ENCODE measurements at places on chromosomes 11 and 22.

- DNase-seq: no peak
Measured at GRCh38 chr11:43934601-43935423, 7.6 kb upstream of the C11orf96 start.

DNA sequence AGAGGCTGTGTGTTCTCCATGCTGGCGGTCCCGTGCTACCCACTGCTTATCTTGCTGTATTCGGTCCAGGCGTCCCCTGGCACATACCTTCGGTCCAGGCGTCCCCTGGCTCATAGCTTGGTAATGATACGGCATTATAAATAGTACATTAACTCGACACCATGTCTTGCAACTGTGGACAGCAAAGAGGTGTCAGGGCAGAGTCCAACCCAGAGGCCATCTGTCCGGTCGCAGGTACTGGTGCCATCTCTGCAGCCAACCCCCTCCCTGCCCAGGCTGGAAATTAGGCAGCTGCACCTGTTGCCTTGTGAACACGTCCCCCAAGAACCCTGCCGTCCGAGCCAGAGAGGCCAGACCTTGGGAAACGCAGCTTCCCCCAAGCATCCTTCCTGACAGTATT is 634.3 kb downstream of the BRD1 start:
- no peak for DNase-seq

DNA sequence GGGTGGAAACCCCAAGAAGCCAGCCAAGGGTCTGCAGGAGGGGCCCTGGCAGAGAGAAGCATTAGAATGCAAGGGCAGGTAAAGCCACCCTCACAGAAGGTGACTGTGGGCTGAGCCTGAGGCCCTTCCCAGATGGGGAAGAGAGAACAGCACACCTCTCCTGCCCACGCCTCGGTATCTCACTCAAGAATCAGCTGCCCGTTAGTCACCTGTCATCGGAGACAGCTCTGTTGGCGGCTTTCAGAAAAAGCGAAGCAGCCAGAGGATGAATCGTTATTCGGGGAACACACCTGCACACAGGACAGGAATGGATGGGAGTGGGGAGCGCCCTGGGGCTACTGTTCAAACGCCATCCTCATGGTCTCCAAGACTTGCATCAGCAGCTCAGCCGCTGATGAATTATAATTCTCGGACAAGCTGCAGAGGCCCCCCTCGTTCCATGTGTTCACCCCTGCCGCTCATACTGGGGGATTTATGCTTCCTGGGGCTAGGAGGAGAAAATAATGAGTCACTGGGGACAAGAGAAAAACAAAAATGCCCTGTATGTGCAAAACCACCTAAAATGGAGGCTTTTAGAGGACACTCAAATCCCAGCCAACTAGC is 21.6 kb upstream of the TMA7B start:
- DNase-seq: peak; percentile 60

DNA sequence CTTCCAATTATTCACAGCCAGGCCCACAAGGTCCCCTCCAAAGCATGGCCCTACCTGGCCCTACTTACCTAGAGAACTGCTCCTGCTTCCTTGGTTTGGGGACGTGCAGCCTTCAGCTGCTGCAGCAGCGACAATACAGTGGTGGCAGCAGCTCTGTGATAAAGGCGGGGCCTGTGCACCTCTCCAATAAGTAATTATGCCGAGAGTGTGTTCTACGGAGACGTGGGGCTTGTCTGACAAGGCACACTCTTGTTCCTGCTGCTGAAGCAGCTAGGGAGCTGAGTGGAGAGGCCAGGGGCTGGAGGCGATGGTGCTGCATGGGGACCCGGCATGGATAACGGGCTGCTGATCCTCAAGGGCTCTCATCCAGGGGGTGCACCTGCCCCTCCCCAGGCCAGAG is 98.0 kb upstream of the THY1 start:
- no peak for DNase-seq

GRCh38 chr11:65128182-65129145 is 5.9 kb downstream of the SYVN1 start:
- DNase-seq: no peak

DNA sequence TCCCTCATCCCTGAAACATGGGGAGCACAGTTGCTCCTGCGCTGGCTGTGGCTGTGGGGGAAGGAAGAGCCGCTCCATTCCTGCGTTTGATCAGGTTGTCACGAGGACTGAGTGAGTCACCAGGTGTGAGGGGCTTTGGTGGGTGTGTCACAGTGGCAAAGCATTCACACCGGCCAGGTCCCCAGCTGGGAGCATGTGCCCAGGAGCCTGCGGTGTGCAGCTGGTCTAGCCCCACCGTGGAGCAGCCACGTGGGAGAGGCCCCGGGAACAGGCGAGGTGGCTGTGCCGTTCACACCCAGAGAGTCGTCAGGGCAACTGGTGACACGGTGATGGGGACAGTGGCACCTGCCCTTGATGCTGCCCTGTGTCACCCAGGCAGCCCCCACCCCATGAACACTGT is 47.6 kb upstream of the PPARA start:
- no peak for DNase-seq

- no peak for DNase-seq
Measured at GRCh38 chr11:64802370-64803157, 450 bp downstream of the MAP4K2 start.

GRCh38 chr11:113528982-113529381 is 53.8 kb upstream of the DRD2 start:
- DNase-seq: no peak

All from activated CD8-positive, alpha-beta memory T cell treated with anti-CD3 and anti-CD28 coated beads for 4 hours (primary cell).